ENCODE measurements at places on chromosomes 3 and 15.
A peak's percentile ranks its signal among the peaks of the same experiment; 100 is the strongest.

DNA sequence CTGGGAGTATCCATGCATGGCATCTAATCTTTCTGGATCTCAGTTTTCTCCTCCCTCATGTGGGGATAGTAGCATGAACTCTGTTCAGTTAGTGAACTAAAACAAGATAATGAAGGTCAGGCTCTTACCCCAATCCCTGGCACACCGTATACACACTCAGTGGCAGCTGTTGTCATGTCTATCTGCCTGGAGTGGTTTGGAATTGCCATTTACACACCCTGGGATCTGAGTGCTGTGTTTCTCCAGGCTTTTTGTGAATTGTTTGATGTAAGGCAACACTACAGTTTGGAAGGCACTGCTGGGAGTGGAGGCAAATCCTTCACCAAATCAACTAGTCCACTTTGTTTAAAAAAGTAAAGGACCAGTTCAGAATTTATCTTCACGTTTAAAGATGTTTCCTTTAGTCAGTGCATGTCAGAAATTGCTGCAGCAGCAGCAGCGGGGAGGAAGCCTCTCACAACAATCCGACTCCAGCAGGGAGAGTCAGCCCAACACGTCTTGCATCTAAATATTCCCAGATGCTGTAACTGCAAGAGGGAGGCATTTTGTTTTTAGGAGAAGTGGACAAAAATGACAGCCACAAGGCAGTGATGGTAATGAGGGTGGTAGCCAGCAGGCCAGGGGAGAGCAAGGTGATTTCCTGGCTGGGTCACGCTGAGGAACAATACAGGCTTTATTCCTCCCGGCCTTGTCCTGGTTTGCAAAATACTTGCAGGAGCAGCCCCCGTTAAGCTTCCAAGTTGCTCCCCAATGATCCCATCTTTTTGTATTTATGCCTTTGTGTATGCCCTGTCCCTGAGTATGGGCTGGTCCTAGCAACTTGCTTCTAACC lies 128.5 kb upstream of the LRIG1 start:
- DNase-seq: peak; percentile 19

- DNase-seq: no peak
These were observed 116.4 kb upstream of the RAD18 start for GRCh38 chr3:9079676-9080075.

GRCh38 chr15:25937796-25938195 lies 74.7 kb upstream of the ATP10A start:
- peak; percentile 67 for DNase-seq

DNA sequence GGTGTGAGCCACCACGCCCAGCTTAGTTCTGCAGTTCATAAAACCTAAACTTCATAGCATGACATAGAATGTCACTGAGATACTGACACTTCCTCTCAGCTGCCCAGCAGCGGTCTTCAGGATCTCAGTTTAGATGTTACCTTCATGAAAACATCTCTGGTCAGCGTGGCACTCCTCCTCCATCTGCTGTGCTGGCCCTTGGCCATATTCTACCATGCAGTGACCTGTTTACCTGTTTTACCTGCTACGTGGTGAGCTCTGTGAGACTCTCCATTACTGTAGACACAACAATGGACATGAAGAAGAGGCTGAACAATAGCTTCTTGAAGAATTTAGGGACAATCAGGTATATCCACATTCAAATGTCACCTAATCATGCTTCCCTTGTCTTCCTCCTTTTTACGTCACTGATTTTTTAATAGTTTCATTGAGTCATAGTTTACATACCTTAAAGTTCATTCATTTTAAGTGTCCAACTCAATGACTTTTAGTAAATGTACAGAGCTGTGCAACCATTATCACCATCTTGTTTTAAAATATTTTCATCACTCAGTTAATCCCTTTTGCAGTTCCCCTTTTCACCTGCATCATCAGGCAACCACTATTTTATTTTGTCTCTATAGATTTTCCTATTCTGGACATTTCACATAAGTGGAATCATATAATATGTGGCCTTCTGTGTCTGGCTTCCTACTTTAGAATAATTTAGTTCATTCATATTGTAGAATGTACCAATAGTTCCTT lies 32.2 kb upstream of the PTPN23 start:
- no peak for DNase-seq

DNA sequence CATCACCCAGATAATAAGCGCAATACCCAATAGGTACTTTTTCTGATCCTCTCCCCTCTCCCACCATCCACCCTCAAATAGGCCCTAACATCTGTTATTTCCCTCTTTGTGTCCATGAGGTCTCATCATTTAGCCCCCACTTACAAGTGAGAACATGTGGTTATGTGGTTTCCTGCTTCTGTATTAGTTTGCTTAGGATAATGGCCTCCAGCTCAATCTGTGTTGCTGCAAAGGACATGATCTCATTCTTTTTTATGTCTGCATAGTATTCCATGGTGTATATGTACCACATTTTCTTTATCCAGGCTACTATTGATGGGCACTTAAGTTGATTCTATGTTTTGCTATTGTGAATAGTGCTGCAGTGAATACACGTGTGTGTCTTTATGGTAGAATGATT lies 165.4 kb downstream of the MBNL1 start:
- no peak for DNase-seq

- peak; percentile 95 for DNase-seq
These were observed 37.4 kb downstream of the FRMD5 start for GRCh38 chr15:44157679-44158078.

DNA sequence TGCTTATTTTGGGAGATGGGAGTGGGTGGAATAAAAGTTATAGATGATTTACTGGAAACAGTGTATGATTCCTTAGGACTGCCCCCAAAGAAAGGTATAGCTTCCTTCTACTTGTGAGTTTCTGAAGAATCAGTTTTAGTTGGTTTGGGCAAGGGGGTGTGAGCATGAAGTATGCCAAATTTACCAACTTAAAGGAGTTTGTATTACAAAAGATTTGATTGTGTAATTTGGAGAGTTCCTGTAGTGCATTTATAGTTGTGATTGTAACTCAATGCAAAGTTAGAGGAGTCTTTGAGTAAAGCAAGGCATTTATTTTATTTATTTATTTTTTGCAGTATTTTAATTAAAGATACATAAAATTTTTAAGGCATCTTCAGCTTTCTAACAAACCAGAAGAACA lies 42.8 kb downstream of the TSC22D2 start:
- DNase-seq: no peak

DNA sequence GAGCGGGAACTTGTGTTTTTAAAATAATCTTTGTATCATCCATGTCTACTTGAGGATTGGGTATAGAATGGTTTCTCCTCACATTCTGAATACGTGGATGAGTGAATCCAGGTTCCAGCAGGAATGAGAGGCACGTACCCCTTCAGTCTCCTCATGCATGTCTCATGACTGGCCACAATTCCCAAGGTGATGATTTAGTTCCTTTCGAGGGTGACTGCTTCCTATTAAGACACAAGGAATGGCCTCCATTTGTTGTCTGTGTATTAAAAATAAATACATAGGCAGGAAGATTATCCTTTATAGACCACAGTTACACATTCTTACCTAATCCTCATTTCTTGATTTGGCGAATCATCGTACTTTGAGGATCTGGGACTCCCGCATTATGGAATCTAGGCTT lies 217.0 kb upstream of the LRIG1 start:
- peak; percentile 50 for DNase-seq

GRCh38 chr3:114272271-114272670 lies 21.6 kb upstream of the TIGIT start:
- DNase-seq: no peak

- peak; percentile 95 for DNase-seq
These were observed 50.8 kb downstream of the GXYLT2 start for GRCh38 chr3:72938471-72939265.

DNA sequence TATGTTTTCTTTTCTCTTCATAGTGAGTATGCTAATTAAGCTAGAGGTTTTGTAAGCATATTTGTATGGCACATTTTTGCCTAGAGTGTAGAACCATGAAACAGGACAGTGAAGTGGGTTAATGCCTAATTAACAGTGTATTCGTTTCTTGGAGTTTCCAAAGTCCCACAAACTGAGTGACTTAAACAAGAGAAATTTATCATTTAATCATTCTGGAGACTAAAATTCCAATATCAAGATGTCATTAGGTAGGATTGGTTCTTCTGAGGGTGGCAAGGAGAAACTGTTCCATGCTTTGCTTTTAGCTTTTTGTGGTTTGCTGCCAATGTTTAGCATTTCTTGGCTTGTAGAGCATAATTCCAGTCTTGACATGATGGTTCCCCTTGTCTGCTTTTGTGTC lies 734.2 kb downstream of the NAALADL2 start:
- DNase-seq: no peak

GRCh38 chr3:60698117-60698516 lies 553.1 kb downstream of the FHIT start:
- no peak for DNase-seq

DNA sequence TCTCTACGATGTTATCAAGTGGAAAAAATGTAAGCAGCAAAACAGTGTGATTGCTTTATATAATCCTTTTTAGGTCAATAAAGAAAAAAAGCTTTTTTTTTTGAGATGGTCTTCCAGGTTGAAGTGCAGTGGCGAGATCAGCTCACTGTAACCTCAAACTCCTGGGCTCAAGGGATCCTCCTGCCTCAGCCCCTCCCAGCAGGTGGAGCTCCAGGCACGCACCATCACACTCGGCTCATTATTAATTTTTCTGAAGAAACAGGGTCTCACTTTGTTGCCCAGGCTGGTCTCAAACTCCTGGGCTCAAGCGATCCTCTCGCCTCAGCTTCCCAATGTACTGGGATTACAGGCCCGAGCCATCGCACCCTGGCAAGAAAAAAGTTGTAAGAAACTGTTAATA lies 17.3 kb downstream of the RNF168 start:
- no peak for DNase-seq

DNA sequence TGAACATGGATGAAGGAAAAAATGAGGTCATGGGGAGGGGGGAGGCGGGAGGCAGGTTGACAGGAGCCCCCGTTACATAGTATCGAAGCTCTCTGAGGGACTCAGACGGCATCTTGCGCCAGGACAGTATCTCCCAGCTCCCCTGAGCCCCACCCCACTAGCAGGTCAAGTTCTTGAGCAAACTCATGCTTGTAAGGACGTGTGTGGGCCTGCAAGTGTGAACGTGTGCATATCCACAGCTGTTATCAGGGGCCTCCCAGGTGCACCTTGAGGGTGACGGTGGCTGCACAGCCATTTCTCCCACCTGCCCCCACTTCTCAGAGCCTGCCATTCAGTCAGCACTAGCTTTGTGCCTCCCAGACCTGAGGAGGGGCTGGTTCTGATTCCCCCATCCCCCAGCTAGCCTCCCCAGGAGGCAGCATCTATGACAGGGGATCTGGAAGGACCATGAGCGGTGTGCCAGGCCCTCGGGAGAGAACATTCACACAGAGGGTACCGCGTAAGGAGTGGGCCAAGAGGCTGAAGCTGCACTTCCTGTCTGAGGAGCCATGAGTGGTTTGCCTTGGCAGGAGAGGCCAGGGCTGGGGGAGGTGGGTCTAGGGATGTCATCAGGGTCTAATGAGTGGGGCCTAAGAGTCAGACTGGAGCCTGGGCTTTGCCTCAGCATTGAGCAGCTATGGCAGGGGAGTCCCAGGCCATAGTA lies 2.9 kb downstream of the SEMA3F start:
- peak; percentile 42 for DNase-seq

DNA sequence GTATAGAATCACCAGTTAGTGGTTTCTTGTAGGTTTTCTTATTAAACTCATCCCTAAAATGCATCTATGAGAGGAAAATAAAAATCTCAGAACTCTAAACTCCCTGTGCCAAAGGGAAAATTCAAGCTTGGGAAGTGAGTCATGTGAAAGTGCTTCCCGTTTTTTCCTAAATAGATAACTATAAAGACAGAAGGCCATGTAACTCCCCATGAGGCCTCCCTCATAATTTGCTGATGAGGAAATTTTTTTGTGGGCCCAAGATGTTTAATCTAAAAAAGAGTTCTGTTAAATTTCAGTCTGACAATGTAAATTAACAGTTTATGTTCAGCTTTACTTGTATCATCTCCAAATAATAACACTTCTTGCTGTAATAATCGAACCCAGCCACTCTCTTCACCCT lies 1273.9 kb downstream of the OTOL1 start:
- peak; percentile 5 for DNase-seq

DNA sequence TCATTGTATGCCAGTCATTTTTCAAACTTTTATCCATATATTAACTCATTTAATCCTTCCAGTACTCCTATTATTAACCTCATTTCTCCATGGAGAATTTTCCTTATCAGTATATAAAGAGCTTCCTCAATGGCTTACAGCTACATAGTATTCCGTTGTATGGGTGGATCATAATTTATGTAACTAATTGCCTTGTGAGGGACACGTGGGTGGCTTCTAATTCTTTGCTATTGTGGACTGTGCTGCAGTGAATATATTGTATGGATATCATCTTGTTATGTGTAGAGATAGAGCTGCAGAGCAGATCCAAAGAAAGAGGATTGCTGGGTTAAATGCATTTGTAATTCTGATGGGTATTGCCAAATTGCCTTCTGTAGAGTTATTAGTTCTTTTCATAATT lies 25.2 kb downstream of the PML start:
- DNase-seq: no peak
